ENCODE measurements at places on chromosomes 4 and X. TPM values are rescaled to one million over a fixed set of nuclear protein-coding genes. Genes with fewer than 3 reads are reported as not detected.
A peak's percentile ranks its signal among the peaks of the same experiment; 100 is the strongest.

- H3K4me3 ChIP-seq, result no peak overlapping the region
- no peak overlapping the region for H3K27ac ChIP-seq
- H3K27me3 ChIP-seq, result no peaks in the 10 kb centered on the region
Measured at GRCh38 chrX:72280321-72280845, 3.3 kb upstream of the RPS4X start.

DNA sequence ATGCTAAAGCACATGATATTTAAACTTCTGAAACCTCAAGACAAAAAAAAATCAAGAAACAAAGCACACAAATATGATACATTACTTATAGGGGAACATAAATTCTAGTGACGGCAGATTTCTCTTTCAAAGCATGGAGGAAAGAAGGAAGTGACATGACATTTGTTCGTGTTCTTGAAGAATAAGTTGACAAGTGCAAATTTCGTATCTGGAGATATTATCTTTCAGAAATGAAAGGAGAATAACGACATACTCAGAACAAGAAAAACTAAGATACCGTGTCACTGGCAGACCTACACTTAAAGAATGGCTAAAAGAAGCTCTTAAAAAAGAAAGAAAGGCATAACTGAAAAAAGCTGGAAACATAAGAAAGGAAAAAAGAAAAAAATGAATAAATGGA lies 16.6 kb downstream of the CENPVL2 start:
- DNase-seq, result no peak
- peaks cover 22% of the 10 kb centered on the region for H3K27me3 ChIP-seq
- H3K36me3 ChIP-seq, result no peaks in the 10 kb centered on the region
- no peak overlapping the region for H3K27ac ChIP-seq
- H3K4me3 ChIP-seq, result no peak overlapping the region

- no peaks in the 10 kb centered on the region for H3K4me1 ChIP-seq
- DNase-seq, result no peak
- H3K4me3 ChIP-seq, result no peak overlapping the region
- H3K36me3 ChIP-seq, result no peaks in the 10 kb centered on the region
- H3K27me3 ChIP-seq, result 0 out of 2 replicates have a peak, but pooled peaks cover 9% of the 10 kb centered on the region
- H3K27ac ChIP-seq, result no peak overlapping the region
Measured at GRCh38 chr4:3823496-3824341, 57.5 kb downstream of the ADRA2C start.

- no peaks in the 10 kb centered on the region for H3K36me3 ChIP-seq
- H3K27ac ChIP-seq, result no peak overlapping the region
- peak; percentile 77 for DNase-seq
- H3K4me3 ChIP-seq, result no peak overlapping the region
- H3K27me3 ChIP-seq, result no peaks in the 10 kb centered on the region
Measured at GRCh38 chr4:108544481-108544880, 75.9 kb upstream of the RPL34 start.

DNA sequence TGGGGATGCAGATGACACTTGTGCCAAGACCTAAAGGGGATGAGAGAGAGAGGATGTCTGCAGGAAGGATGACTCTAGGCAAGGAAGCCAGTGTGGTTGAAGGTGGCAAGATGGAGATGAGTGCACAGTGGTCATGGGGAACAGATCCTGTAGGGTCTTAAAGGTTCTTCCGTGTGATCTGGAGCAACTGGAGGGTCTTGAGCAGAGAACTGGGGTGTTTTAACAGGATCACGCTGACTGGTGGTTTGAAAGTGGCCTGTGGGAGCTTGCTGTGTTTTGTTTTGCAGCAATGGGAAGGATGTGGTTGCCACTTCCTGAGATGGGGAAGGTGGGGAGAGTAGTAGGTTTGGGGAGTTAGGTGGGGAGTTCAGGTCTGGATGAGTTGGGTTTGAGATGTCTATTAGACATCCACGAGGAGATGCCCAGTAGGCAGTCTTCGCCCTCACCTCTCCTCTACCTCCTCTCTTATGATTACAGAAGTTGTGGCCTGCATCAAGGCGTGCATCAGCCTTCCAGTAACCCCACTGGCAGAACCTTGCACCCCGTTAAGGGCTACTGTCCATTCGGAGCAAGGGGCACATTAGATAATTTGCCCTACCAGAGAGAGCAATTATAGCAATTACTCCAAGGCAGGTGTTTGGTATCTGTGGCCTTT lies 1.4 kb upstream of the STBD1 start:
- no peak for DNase-seq
- H3K27ac ChIP-seq, result no peak overlapping the region
- H3K36me3 ChIP-seq, result peaks cover 3% of the 10 kb centered on the region
- peaks cover 39% of the 10 kb centered on the region for H3K4me1 ChIP-seq
- H3K27me3 ChIP-seq, result no peaks in the 10 kb centered on the region

DNA sequence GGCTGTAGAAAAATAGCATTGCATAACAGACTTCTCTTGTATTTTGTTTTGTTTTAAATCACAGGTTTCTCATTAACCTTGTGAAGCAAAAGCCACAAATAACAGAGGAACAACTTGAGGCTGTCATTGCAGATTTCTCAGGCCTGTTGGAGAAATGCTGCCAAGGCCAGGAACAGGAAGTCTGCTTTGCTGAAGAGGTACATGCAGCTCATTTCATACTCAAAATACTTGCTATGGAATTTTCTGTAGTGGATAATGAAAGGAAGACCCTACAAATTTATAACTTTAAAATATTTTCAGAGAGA lies 17.6 kb downstream of the AFP start:
- no peak overlapping the region for H3K4me3 ChIP-seq
- H3K36me3 ChIP-seq, result no peaks in the 10 kb centered on the region
- H3K27me3 ChIP-seq, result peaks cover 40% of the 10 kb centered on the region
- H3K4me1 ChIP-seq, result peaks cover 11% of the 10 kb centered on the region

GRCh38 chrX:71910986-71911730 lies 513 bp downstream of the NHSL2 start:
- no peak overlapping the region for H3K27ac ChIP-seq
- H3K4me1 ChIP-seq, result no peaks in the 10 kb centered on the region
- no peaks in the 10 kb centered on the region for H3K36me3 ChIP-seq
- no peak for DNase-seq
- H3K27me3 ChIP-seq, result peaks cover 33% of the 10 kb centered on the region

DNA sequence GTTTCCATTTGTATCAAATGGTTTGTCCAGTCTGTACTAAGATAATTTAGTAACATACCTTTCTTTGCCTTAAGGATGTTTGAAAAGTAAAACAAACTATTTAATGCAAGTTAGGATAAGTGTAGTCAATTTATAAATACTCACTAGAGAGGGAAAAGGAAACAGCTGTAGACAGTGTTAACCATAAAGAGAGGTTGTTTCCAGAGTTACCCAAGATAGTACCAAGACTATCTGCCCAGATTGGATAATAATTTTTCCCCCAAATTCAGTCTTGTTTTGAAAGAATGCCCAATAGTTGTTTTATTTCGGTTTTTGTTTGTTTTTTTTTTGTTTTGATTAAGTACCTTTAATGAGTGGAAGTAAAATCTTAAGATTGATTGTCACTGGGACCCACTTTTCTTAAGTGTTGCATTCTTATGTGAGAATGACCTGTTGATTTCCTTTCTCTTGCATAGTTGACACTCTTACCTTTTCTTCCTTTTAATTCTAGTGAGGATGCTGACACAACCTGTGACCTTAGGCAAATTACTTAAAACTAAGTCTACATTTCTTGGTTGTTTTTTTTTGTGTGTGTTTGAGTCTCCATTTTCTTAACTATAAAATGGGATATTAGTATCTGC lies 12.8 kb downstream of the AFF1 start:
- H3K4me3 ChIP-seq, result no peak overlapping the region
- no peak overlapping the region for H3K27ac ChIP-seq
- peaks cover 5% of the 10 kb centered on the region for H3K4me1 ChIP-seq
- no peaks in the 10 kb centered on the region for H3K36me3 ChIP-seq

DNA sequence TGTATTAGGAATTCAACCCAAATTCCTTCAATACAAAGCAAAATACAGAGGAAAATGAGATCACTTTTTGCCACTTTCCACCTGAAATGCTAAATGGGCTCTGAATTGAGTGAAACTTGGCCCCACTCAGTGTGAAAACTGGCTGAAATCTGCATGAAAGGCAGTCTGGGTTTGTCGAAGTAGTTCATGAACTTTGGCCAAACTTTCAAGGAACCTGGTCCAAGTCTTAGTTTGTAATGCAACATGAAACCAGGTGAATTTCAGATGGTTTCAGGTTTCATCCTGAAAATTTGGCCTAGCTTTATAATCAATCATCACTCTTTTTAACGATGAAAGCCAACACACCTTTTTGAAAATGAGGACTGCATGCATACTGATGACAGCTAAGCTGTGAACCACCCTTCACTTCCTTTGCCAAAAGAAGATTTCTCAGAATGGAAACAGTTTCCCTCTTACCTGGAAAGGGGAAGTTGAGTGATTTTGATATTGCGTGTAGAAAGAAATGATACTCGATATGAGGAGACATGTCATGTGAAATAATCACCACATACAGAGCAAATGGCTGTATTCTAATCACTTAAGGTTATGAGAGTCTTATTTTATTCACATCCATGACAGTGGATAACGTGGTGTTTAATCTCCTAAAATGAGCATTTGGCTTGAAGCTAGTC lies 209.9 kb upstream of the ETNPPL start:
- H3K27me3 ChIP-seq, result peaks cover 7% of the 10 kb centered on the region
- H3K36me3 ChIP-seq, result no peaks in the 10 kb centered on the region
- no peak overlapping the region for H3K4me3 ChIP-seq
- H3K4me1 ChIP-seq, result no peaks in the 10 kb centered on the region

DNA sequence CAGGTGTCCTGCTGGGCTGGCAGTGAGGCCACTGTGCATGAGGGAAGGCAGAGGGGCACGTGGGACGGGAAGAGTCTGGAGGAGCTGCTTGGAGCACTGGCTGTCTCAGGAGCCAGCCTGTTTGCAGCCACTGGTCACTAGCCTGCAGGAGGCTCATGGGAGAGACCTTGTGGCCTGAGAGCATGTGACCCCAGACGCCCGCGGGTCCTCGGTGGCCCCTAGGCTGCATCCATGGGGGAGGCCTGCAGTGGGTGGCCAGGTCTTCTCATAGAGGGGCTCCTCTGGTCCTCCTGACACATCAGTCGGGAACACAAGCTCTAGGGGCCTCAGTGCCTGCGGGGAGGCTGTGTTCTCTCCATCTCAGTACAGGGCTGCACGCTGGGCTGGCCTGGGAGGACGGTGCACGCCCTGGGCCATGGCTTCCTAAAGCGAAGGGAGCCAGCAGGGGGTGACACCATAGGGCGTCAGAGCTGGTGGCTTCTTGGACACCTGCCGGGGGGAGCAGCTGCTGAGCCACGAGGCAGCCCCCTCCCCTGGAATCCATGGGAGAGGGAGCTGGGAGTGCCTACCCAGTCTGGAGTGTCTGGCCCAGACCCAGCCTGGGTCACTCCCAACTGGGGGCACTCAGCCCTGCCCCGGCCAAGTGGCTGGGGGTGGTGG lies 12.3 kb downstream of the NAT8L start:
- no peak overlapping the region for H3K27ac ChIP-seq
- H3K36me3 ChIP-seq, result no peaks in the 10 kb centered on the region
- no peak for DNase-seq
- H3K4me1 ChIP-seq, result no peaks in the 10 kb centered on the region
- H3K27me3 ChIP-seq, result no peaks in the 10 kb centered on the region

- peak; percentile 51 for DNase-seq
- no peak overlapping the region for H3K27ac ChIP-seq
- no peaks in the 10 kb centered on the region for H3K4me1 ChIP-seq
- H3K36me3 ChIP-seq, result no peaks in the 10 kb centered on the region
- H3K4me3 ChIP-seq, result peak overlapping the region; percentile 53
Measured at GRCh38 chr4:165464813-165465381, 86.1 kb downstream of the CPE start.

- no peaks in the 10 kb centered on the region for H3K27me3 ChIP-seq
- no peaks in the 10 kb centered on the region for H3K36me3 ChIP-seq
- DNase-seq, result peak; percentile 27
- no peaks in the 10 kb centered on the region for H3K4me1 ChIP-seq
Measured at GRCh38 chr4:179145746-179146525, 1703.7 kb upstream of the AGA start.

- no peak for DNase-seq
- H3K27ac ChIP-seq, result no peak overlapping the region
- no peaks in the 10 kb centered on the region for H3K27me3 ChIP-seq
- H3K4me1 ChIP-seq, result no peaks in the 10 kb centered on the region
- H3K4me3 ChIP-seq, result no peak overlapping the region
Measured at GRCh38 chr4:125961626-125962025, 646.9 kb downstream of the FAT4 start.

- no peak overlapping the region for H3K4me3 ChIP-seq
- no peaks in the 10 kb centered on the region for H3K36me3 ChIP-seq
- DNase-seq, result peak; percentile 9
- no peaks in the 10 kb centered on the region for H3K27me3 ChIP-seq
- H3K27ac ChIP-seq, result no peak overlapping the region
Measured at GRCh38 chrX:113892401-113892800, 691.5 kb upstream of the HTR2C start.

DNA sequence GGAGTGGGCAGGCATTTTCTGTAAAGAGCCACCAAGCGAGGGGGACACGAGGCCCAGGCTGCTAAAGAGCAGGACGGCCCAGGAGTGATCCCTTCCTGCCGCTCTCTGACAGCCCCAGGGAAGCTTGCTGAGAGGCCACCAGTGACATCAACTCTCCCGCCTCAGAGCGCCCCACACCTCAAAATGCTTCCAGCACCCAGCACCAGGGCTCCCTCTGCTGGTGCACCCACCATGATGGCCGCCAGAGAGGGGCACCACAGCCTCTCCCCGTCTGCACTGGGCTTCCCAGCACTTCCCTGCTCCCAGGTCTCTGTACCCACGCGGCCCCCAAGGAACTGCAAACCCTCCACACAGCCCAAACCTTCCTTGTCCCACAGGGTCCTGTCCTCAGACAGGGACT lies 40.4 kb downstream of the GAK start:
- no peaks in the 10 kb centered on the region for H3K27me3 ChIP-seq
- no peak for DNase-seq
- H3K4me3 ChIP-seq, result no peak overlapping the region
- H3K36me3 ChIP-seq, result 0 out of 2 replicates have a peak, but pooled peaks cover 5% of the 10 kb centered on the region
- no peak overlapping the region for H3K27ac ChIP-seq
- H3K4me1 ChIP-seq, result no peaks in the 10 kb centered on the region

DNA sequence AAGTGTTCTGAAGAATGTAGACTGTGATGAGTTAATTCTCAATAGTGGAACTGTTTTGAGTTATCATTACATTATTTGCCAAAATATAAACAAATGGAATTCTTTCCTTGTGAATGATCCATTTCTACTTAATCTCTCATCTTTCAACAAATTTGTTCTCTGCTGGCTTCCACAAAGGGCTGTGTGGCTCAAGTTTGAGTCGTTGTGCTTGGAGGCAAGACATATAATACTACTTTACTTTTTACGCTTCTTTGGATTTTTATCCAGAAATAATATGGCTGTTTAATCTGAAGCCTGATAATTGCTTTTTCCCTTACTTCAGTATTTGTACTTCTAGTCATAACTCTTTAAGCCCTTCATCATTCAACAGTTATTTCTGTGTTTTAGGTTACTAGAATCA lies 169.5 kb downstream of the ARHGAP10 start:
- no peaks in the 10 kb centered on the region for H3K27me3 ChIP-seq
- H3K36me3 ChIP-seq, result no peaks in the 10 kb centered on the region
- no peak overlapping the region for H3K27ac ChIP-seq

GRCh38 chrX:16610121-16610621 lies 39.8 kb upstream of the S100G start:
- no peak overlapping the region for H3K4me3 ChIP-seq
- H3K27me3 ChIP-seq, result no peaks in the 10 kb centered on the region
- peak; percentile 84 for DNase-seq
- H3K27ac ChIP-seq, result peak overlapping the region; percentile 97
- peaks cover 25% of the 10 kb centered on the region for H3K4me1 ChIP-seq
- peaks cover 8% of the 10 kb centered on the region for H3K36me3 ChIP-seq

TCEAL3 gene
- total RNA-seq, result 18.3 TPM

FAT4 gene
- 0.95 TPM for total RNA-seq

HERC5 gene
- 2.6 TPM for total RNA-seq

ADH7 gene
- total RNA-seq, result not detected

FGA gene
- total RNA-seq, result not detected

TMPRSS11D gene
- not detected for total RNA-seq

FAM236D gene
- total RNA-seq, result not detected

FGD1 gene
- total RNA-seq, result 18.5 TPM

CFAP99 gene
- total RNA-seq, result 1.3 TPM

IQCM gene
- not detected for total RNA-seq

All from PC-3 (cell line).